NCI-H524 treated with DMSO at 0.1 percent for 48 hours (cell line): ENCODE measurements at places on chromosomes 7 and 10.

DNA sequence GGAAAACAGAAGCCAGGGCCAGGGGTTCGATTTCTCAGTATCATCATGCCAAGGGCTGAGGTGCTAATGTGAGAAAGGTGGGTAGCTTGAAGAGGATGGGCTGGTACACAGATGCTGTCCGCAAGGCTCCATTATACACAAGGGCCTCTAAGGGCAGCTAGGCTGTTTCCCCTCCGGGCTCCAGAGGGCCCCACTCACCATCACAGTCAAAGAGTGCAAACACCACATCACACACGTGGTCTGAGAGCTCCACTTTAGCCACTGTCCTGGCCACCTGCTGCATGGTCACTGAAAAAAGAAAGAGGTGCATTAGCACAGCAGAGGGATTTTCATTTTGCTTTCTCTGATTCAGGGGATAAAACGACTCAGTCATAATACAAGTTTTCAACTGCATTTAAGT, 20.9 kb upstream of the DNAJB12 start:
- DNase-seq: no peak

- DNase-seq: no peak
These were observed 229.5 kb downstream of the PTPRN2 start for GRCh38 chr7:158357898-158358821.

DNA sequence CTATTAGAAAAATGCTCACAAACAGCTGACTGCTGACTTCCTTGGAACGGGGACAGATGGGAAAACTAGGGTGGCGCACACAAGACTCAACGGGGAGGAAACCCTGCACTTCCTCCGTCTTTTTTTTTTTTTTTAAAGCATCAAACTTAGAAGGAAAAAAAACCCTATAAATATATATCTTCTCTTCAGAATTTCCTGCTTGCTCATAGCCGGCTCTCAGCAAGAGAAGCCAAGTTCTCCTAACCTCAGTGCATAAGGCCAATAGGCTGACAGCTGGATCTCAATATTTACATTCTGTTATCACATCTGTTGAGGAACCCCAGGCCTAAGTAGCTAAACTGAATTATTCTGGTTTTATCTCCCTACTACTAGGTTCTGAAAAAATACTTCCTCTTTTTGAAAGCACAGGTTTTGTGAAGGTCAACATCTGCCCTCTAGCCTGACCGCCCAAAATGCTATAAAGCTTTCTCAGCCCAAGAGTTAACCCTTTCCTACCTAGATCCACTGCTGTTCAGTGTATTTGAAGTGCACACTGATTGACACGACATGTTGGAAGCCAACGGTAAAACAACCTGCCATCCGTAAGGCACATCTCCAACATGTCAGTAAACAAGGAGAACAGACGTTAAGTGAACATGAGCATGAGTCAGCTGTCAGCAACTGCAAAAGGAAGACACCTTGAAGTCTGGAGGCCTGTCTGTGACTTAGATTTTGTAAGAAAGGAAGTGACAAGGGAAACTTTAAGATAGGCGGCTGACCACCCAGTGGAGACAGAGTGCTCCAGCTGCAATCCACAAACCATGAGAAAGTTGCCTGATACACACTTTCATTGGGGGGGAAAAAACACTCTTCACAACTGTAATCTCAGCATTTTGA, 83.8 kb downstream of the EBLN1 start:
- peak; percentile 27 for DNase-seq

DNA sequence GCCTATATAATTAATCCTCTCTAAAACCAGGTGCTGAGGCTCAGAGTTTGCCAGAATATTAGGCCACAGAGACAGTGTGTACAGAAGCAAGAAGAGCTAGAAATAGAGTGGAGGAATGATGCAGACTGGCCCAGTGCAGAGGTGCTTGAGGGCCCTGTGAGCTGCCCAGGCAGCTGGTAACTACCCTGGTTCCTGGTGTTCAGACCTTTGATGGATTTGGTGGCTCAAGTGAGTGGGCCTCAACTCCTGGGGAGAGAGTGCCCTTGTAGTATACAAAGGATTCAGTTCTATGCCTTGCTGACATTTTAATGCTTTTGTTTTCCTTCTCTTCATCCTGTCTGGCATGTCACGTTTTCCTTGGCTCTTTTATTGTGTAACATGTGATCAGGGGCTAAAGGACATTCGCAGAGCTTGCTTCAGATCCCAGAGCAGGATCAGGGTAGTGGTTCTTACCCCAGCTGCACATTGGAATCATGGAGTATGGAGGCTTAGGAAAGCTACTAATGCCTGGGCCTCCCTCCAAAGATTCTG, 20.0 kb downstream of the LRRC4 start:
- no peak for DNase-seq

- no peak for DNase-seq
These were observed 29.8 kb downstream of the NDUFB2 start for GRCh38 chr7:140726281-140726680.

DNA sequence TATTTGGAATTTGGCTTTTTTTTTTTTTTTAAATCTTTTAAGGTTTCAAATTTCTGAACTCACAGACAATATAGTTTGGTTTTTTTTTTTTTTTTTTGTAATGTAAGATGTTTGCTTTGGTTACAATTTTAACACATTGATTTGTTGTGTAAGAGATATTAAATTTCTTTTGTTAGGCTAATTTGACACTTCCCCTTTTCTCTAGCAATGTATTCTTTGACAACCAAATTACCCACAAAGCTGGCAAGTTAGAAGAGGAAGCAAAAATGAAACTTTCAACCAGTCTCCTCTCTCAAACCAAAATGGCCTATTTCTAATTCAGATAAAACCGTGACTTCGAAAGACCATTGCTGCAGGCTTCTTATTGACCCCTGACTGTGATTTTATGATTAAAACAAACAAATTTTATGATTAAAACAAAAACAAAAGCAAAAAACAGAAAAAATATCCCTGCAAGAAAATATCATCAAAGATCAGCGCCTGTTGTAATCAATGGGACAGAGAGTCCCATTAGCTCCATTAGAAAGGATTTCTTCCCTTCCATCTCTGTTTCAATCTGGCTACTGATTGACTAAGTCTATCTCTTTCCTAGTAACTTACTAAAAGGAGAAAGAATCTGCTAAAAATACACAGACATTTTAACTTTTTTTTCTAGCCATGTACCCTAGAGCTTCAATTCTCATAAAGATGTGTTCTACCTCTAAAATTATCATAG, 489.2 kb downstream of the MDFIC start:
- DNase-seq: no peak

DNA sequence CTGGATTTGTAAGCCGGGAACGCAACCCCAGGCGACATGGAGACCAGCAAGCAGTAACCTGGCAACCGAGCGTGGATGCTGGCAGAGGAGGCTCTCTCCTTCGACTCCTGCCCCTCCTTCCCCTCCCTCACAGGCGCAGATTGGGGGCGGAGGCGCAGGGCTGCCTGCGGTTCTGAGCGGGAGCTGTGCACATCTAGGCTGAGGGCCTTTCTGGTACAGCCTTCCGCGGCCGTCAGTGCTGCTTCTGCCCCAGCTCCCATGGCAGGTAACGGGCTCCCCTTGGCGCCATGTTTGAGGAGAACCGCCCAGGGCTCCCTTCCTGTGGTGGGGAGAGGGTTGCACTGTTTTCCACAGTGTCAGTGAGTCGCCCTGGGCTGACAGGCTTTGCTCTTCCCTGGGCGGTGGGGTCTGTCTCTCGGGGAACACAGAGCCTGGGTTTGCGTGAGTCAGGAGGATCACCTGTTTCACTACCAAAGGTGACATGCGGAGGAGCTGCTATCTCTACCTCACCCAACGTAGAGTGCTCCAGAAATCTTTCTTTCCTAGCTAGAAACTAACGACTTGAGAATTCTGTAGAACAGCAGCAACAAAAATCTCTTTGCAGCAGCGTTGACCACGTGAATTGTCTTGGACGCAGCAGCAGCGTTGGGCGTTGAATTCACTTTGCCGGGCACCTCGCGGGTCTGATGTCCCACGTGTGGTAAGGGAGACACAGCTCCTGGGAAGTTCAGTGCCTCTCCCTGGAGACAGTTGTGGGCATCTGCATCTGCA, 154.8 kb upstream of the COBL start:
- DNase-seq: peak; percentile 66

DNA sequence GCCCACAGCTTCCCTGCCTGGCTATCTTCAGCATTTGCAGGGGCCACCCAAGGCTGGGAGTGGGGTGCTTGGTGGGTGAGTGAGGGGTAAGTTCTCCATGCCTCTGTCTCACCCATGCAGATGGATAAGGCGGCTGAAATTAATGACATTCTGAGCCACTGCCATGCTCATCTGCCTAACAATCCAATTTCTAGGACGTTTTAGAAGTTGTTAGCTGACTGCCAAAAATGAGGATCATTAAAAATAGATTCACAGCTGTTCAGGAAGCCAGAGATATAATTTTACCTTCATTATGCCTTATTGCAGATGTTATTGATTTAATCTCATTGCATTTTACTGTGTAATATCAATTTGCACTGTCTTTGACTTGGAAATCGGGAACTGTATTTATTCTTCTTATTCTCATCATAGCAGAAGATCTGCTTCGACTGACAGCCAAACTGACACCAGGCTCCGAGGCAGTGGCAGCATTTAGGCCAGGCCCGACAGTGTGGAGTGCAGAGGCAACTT, 334.4 kb upstream of the NPVF start:
- no peak for DNase-seq

- no peak for DNase-seq
These were observed 188.4 kb upstream of the C7orf33 start for GRCh38 chr7:148402159-148402558.

- peak; percentile 21 for DNase-seq
These were observed 26.1 kb downstream of the DYNC1I1 start for GRCh38 chr7:95798401-95798930.

- no peak for DNase-seq
These were observed 39.6 kb downstream of the GPRIN2 start for GRCh38 chr10:46516660-46517416.

- DNase-seq: no peak
These were observed 80.3 kb downstream of the LRRC17 start for GRCh38 chr7:102992938-102993717.

GRCh38 chr10:4947635-4948596, 15.3 kb upstream of the AKR1C1 start:
- DNase-seq: no peak

GRCh38 chr7:34177476-34177875, 272.1 kb downstream of the BMPER start:
- no peak for DNase-seq

DNA sequence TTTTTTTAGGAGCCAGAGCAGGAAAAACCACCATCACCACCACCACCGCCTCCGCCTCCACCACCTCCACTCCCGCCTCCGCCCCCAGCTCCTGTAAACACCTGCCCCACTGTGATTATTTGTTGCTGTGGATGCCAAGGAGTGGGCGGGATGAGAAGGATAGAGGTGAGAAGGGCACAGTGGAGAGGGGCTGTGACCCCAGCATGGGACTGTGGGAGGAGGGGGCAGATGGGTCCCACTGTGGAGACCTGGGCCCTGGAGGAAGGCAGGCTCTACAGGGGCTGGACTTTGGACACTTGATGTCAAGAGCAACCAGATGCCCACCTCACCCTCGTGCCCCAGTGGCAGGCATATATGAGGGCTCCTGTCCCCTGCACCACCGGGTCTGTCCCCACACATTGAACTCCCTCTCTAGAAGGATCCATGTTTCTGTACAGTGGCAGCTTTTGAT, 24.7 kb downstream of the ANTXRL start:
- no peak for DNase-seq

GRCh38 chr10:104622598-104623209, 18.4 kb upstream of the SORCS3 start:
- no peak for DNase-seq

- DNase-seq: no peak
These were observed 84.1 kb upstream of the LRRC4 start for GRCh38 chr7:128115336-128115820.

- DNase-seq: no peak
These were observed 19.1 kb upstream of the OGDHL start for GRCh38 chr10:49781247-49781646.

- DNase-seq: no peak
These were observed 24.9 kb upstream of the GSAP start for GRCh38 chr7:77441046-77441445.

DNA sequence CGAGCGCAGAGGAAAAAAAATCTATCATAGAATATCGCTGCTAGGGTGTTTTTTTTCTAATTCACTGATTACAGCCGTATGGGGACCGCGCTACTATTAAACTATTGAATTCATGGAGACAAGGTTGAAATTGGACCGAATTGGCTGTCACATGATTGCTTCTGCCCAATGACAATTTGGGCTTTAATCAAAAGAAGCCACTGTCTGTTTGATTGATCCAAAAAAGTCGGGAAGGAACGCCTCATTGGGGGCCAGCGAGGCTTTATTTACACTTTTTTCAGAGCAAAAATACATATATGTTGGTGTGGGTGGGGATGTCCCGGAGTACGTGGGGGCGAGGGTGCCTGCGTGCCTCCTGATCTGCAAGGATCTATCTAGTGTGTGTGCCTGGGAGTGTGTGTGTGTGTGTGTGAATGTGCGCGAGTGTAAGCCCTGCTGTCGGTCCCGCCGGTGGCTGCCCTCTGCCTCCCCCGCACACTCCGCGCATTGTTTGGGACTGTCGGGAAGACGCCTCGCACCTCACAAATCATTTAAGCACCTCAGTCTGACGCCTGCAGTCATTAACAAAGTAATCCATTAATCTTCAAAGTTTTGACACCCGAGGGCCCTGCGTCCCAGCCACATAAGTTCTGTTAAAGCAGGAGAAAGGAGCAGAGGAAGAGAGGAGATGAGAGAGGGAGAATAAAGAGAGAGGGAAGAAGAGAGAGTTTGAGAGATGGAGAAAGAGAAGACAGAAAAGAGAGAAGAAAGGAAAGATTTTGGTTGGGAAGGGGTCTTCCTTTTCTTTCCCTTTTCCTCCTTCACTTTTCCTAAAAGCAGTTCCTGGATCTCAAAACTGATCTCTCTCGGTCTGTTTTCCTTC, at the start of gene HOXA2:
TSS of gene HOXA2 (minus strand) at position 103 of the 862 bp plus-strand sequence. CDS start 183 bp downstream, outside the sequence.
- DNase-seq: no peak

DNA sequence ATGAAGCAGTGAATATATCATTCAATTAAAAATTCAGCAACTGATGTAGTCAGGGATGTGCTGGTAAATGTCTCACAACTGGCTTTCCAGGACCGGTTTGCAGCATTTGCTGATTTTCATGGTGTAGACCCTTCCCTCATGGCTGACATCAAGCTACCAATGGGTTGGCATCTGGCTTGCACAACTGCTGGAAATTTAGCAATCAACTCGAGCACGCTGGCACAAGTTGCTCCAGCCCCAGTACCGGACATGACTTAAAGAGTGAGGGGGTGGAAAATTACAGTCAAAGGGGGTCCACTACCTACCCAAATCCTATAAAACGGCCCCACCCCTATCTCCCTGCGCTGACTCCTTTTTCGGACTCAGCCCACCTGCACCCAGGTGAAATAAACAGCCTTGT, 198.4 kb upstream of the NRP1 start:
- DNase-seq: no peak

DNA sequence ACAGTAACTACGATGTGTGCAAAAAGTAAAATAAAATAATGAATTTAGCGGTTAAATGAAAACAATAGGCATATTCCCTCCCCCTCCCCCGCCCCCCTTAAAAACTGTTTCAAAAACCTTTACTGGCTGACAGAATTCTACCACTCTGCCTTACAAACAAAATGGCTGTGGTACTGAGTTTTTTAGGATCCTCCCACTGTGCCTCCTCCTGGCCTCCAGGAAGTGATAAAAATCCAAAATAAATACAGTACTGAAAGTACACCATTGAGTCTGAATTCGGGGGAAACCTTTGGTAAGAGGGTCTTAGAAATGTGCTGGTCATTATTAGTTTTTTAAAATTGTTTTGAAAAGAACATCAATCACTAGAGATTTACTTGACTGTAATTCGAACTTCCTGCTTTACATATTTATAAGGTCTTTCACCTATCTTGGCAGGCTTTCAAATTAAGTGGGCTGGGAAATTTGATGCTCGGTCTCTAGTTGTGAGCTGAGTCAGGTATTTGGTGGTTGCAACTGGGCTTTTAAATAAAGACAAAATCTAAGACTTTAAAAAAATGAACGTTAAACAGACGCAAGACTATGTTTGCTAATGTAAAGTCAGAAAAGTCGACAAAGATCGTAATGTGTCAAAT, 32.5 kb upstream of the EPC1 start:
- no peak for DNase-seq
